ENCODE measurements at places on chromosomes 3 and 15. TPM values are rescaled to one million over a fixed set of nuclear protein-coding genes. Genes with fewer than 3 reads are reported as not detected.

GRCh38 chr15:52559022-52559421 is 9.8 kb downstream of the ARPP19 start:
- no peak for DNase-seq

DNA sequence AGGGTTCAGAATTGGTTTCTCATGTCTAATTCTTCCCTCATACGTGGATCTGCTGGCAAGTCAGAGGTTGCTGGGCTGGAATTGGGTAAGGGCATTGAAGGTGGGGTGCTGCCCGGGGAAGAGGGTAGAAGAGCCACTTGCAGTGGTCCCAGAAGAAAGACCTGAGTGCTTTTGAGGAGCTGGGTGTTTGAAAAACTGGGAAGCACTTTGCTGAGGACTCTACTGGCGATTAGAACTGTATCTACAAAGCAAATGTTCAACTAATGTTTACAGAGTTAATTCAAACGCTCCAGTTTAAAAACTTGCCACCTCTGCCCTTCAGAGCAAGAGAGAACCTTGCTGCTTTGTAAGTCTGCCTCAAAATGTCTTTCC is 21.9 kb downstream of the TRIM71 start:
- DNase-seq = no peak

DNA sequence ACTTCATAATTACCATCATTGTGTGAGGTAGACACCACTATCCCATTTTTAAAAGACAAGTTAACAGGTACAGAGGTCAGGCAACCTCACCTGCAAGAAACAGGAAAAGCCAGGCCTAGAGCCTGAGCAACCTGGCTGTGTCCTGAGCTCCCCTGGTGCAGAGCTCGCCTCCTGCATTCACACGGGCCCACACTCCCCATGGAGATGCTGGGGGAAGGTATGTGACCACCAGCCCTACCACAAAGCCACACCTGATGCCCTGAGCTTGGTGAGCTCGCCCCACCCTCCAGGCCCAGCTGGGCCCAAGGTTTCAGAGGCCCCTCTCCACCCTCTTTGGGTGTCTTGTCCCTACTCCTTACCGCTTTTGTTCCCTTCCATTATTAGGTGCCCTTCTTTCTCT is 1.2 kb upstream of the EFCAB12 start:
- DNase-seq = no peak

Gene PTX3
- 17.6 TPM for total RNA-seq

GRCh38 chr3:56878074-56878473 is 76.3 kb upstream of the ARHGEF3 start:
- DNase-seq = no peak

DNA sequence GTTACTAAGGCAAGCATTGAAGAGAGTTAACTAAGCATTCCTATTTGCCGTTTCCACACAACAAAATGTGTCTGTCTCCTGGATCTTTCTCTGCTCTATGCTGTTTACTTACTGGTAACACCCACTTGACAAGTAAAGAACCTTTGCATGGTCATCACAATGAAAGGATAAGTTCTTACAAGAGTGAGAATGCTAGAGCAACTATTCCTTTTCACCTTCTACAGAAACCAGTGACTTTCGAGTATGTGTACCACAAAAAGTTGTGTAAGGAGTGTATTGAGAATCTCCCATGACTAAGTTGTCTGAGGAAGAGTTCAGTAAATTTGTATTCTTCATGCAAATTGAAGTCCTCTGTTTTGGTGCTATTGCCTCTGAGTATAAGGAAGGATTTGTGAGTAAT is 10.8 kb downstream of the TIPARP start:
- DNase-seq = peak; percentile 53

DNA sequence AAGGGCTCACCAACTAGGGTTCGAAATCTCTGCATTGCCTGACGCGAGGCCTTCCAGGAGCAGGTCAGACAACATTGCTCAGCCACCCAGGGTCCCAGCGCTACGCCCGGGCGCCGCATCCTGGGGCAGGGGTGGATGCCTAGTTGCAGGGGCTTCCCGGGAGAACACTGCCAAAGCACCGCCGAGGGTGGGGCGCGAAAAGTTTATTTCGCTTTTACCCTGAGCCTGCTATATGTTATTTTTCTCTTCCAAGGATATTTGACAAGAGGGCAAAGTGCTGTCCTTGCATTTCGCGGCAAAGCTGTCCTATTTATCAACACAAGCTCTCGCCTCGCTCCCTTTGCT is 549 bp upstream of the SOX14 start:
- DNase-seq = no peak

DNA sequence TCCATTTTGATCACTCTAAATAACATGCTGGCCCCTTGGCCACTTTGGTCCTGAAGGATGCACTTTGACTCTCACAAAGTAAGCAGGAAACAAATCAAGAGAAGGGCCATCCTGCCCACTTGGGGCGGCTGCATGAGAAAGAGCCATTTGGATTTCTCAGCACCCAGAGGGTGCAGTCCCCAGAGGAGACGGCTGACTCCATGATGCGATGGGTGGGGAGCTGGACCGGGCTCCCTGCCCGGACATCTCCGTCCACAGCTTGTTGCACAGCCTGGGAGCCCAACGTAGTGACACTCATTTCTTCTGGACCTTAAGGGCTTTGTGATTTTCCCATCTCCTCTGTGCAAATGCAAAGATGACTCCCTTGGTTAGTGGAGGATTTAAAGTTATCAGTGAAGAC is 4.0 kb upstream of the HRH1 start:
- DNase-seq = no peak

DNA sequence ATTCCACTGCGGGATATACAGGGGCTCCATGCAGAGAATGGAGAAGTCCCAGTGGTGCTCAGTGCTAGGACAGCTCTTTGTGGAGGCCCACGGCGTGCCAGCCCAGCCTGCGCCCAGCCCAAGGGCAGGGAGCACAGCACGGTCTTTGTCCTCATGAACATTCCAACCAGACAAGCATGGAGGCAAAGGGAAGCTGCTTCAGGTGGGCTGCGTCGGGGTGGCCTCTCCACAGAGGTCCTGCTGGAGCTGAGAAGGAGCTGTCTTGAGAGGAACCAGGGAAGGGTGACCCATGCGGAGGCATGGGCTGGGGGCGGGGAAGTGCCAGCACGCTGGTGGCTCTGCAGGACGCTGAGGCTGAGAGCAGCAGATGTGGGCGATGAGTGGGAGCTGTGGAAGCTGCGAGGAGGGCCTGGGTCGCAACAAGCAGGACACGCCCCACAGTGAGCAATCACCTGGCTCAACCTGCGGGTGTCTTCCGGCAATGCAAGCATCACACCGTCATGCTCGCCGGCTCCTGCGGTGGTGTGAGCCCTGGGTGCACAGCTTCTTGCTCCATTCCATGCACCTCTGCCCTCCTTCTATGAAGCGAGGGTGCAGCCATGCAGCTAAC is 14.0 kb upstream of the KLF15 start:
- DNase-seq = no peak

DNA sequence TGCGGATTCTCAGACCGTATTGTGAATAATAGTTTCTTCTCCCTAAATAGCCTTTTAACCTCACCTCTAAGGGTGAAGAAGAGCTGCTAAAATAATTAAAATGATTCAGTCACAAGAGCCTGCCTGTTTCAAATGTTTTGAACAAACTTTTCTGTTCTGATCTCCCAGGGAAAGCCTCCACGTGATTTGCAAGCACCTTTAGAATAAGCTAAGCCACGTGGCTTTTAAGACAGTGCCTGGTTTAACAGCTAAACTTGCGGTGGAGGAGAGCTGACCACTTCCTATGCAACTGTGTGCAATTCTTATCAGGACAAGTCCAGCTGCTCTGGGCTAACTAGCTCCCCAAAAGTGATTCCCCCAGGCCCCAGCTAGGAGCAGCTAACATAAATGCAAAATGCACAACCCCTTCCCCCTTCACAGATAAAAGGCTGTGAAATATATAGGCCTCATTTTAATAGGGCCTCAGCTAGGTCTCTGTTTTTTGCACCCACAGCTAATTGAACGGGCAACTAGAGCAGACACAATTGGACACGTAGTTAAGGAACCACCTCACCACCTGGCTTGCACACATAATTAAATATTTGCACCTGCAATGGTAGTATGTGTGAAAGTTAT is 401.2 kb upstream of the NR2F2 start:
- DNase-seq = peak; percentile 68

- DNase-seq = no peak
Measured at GRCh38 chr3:73622091-73622805, 2.5 kb downstream of the PDZRN3 start.

- no peak for DNase-seq
Measured at GRCh38 chr3:35789042-35789831, 149.9 kb downstream of the ARPP21 start.

- DNase-seq = no peak
Measured at GRCh38 chr3:165545059-165545458, 292.2 kb downstream of the BCHE start.

GRCh38 chr3:60552581-60552980 is 698.7 kb downstream of the FHIT start:
- peak; percentile 24 for DNase-seq

- no peak for DNase-seq
Measured at GRCh38 chr3:182390421-182390820, 402.9 kb upstream of the ATP11B start.

DNA sequence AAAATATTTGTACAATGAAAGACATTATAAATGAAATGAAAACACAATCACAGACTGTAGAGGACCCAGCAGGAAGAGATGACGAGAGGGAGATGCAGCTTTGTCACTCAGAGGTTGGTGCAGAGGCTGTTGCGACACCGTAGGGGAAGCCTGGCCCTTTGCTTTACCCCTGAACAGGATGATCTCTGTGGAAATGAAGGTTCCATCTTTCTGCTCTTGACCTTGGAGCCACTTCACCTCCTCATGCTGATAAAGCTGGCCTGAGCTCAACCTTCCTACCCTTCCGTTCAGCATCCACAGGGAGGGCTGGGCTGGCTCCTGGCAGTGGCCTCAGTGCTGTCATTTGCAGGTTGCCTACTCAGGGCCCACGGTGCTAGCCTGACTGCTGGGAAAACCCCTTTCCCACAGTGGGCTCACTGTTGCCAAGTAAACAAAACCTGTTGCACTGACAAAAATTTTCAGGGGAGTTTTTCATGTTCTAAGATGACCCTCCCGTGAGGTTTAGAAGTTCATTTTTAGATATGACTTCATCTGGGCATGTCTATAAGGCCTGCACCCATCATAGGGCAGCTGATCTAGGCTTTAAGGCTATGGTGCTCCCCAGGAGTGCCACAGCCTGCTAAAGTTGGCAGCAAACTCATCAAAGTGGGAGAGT is 3.0 kb upstream of the CD80 start:
- peak; percentile 15 for DNase-seq

Gene PRSS50
- not detected for total RNA-seq

- no peak for DNase-seq
Measured at GRCh38 chr15:100517846-100518245, 10.9 kb downstream of the CERS3 start.

Gene CHRNA7
- total RNA-seq = 2.0 TPM

- DNase-seq = no peak
Measured at GRCh38 chr3:126533506-126533905, 9.6 kb downstream of the CHST13 start.

- DNase-seq = no peak
Measured at GRCh38 chr3:69842789-69843188, 103.5 kb downstream of the MITF start.

Gene CSPG4
- total RNA-seq = 3.4 TPM

Gene PLS1
- 13.9 TPM for total RNA-seq

- DNase-seq = no peak
Measured at GRCh38 chr3:150931745-150932144, 26.5 kb upstream of the MINDY4B start.

DNA sequence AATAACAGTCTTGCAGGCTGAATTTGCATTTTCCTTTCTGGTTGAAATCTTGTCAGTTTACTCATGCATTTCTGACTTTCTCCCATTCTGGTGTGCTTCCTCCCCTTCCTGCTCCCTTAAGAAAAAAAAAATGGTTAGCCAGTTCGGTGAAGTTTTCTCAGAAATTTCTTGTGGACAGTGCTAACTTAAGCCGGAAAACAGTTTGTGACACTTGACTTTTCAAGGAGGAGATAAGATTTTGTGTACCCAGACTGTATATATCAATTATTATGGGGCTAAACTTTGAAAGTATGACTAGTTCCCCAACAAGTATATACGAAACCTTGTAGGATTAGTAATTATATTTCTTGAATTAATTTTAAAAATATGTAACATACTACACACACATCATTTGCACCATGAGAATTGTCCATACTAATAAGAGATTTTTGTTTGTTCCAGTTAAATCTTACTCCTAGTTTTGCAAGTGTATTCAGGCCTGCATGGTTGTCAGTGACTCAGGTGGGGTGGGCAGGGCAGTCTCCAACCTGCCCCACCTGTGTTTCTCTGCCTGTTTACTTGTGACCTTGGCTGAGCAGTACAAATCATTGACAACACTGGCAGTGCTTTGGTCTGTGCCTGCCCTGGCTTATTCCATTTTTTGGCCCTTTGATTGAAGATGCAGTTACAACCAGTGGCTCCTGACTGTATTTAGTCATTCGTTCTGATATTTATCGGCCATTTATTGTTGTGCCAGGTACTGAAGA is 19.1 kb downstream of the UBE2E1 start:
- no peak for DNase-seq

Gene SLCO2A1
- 0.47 TPM for total RNA-seq

GRCh38 chr3:53166781-53167291 is 5.8 kb downstream of the PRKCD start:
- DNase-seq = peak; percentile 76

Gene LOXL1
- 189 TPM for total RNA-seq

DNA sequence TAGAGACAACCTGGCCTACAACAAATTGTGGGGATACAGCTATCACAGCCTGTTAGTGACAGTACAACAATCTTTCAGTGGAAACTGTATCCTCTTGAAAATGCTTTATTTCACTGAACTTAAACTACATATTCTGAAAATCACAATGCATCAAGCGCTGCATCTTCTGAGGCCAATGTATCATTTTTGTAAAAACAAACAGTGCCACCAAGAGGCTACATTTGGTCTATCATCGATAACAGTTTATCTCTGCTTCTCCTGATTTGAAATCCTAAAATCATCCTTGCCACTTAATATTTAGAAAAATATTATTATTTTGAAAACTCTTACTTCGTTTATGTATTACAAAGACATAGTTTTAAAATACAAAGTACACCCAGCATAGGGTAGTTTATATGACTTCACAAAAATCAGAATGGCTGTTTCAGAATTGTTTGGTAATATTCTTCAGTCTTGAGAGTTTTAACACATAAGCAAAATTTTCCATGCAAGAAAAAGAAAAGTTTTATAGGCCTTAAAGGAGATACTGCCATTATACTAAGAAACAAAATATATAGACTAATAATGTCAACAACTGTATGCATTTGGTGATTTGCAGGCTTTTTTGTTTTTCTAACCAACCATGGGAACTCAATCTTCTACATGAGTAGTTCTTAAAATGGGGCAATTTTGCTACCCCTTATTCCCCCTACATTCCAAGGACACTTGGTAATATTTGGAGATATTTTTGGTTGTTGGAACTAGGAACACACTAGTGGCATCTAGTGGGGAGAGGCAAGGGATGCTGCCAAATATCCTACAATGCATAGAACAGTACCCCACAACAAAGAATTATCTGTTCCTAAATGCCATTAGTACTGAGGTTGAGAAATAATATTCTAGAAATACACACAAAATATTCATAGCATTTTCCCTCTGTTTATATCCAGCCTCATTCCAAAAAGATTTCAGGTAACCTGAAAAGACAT is 42.3 kb downstream of the WDR72 start:
- no peak for DNase-seq

- peak; percentile 66 for DNase-seq
Measured at GRCh38 chr3:32391643-32392535, at the start of gene CMTM7. Gene CMTM7, plus strand, starts transcription at chr3:32391853. Its CDS starts 54 bp downstream, at chr3:32391907.

Measured in M059J (cell line).